ENCODE measurements at places on chromosomes 5 and 9.

- peak; percentile 62 for DNase-seq
Measured at GRCh38 chr5:96582343-96582742, 79.8 kb upstream of the CAST start.

- DNase-seq: peak; percentile 58
Measured at GRCh38 chr5:39513236-39513635, 88.5 kb upstream of the DAB2 start.

GRCh38 chr9:120212853-120213200, 367.1 kb downstream of the CDK5RAP2 start:
- no peak for DNase-seq

DNA sequence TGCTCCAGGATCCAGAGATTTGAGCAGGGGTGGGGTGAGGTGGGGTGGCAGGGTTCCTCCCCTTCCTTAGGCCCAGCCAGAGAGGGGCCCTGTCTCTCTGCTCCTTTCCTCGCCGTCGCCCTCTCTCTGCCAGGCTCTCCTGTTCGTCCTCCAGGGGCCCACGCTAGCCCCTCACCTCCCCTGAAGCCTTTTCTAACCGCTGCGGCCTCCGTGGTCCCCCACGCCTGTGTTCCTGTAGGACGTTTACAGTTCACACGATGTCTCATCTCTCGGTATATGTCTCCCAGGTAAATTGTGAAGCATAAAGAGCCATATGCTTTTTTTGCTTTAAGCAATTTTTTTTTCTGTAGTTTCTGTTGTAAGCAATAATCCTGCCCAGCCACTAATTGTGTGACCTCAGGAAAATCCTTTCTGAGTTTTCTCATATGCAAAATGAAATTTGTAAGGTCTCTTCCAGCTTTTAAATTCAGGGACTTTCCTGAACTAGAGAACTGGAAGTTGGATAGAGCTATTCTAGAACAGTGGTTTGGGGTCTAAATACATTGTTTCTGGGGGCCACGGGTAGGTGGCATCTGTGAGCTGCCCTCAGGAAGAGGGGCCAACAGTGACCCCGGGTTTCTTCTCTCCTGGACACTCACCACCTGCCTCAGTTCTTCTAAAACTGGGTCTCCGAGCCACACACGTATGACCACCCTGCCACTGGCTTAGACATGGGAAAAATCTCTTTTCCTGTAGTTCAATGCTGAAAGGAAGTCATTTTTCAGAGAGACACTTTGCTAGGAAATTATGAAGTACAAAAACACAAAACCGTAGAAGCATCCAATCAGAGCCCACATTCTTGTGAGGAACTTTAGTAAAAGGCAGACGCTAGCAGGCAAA, 50.2 kb upstream of the ZNF366 start:
- DNase-seq: no peak

GRCh38 chr5:178293815-178294214, 61.2 kb upstream of the PHYKPL start:
- DNase-seq: no peak

DNA sequence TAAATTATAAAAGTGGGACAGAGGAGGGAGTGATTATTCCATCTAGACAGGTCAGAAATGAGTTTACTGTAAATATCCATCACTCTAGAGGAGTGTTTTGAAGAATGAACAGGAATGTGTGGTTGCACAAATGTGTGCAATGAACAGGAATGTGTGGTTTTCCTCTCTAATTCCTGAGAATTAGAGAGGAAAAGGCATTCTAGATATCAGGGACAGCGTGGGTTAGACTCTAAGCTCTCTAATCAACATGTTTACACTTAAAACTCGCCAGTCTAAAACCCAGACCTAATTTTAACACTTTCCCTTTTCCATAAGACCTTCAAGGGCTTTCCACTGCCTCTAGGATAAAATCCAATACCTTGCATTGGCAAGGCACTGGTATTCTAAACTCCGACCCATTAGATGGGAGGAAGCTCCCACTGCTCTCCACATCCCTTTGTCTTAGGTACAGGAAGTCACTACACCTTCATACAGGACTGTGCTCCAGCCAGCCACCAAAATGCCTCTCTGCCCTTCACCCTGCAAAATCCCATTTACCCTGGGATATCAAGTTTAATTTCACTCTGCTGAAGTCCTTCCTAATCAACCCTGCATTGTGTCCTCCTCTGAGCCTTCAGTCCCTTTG, 67.9 kb downstream of the NFIB start:
- DNase-seq: peak; percentile 82

DNA sequence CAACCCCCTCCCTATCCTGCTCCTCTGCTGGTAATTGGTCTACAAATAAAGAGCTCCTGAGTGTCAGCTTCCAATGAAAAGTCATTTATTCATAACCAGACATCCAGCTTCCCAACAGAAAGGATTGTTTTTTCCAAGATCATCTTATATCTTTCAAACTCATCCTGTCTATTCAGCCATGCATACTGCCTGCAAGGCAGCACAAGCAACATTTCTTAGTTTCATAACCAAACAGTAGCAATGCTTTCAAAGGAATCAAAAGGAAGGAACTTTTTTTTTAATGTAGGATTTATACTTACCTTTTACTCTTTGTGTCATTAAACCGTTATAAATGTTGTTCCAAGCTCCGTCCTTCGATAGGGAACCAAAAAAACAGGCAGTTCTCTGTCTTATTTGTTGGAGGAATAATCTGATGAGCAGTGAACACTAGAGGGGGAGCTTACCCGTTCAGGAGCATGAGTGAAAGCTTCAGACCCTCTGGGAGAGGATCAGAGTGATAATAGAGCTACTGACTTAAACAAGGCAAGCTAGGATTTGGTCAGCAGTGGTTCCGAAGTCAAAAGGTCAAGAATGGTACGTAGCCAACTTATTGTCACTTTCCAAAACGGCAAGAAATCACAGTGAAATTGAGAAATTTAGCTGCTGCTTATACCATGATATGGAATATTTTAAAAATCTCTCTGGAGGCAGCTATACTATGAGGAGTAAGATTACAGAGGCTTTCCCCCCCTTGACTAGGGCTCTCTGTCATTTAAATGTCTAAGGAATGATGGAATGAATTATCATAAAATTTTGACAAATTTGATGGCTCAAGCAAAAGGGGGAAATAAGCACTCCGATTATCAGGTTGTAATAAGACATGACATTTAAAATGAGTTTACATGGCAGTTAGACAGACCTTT, 892.9 kb downstream of the NR2F1-AS1 start:
- DNase-seq: peak; percentile 58

- DNase-seq: no peak
Measured at GRCh38 chr9:114016629-114017423, 61.3 kb downstream of the AMBP start.

- peak; percentile 87 for DNase-seq
Measured at GRCh38 chr5:43039471-43040286, 440 bp downstream of the ANXA2R start.

GRCh38 chr5:178236679-178237078, 4.1 kb upstream of the PHYKPL start:
- DNase-seq: no peak

- DNase-seq: peak; percentile 60
Measured at GRCh38 chr5:147169399-147169798, 65.4 kb upstream of the STK32A start.

DNA sequence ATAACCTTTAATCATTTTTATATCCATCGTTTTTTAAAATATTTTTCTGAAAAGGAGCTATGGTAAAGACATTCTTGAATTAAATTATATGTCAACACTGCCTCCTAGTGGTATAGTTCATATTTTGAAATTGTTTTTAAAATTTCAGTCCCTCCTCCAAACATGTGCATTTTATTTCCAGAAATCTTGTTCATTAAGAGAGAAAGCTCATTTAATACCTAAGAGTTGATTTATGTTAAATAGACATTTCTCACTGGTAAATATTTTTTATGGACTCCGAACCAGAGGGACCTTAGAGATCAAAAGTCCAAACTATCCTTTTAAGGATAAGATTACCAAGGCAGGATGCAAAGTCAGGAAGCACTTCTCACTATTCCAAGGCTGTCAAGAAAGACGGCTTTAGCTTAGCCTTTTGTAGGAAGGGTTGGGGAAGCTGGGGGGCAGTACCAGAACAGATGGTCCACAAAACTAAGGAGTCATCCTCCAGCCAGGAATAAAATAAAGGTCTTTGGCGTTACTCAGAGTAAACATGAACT, 21.6 kb downstream of the BHMT start:
- peak; percentile 47 for DNase-seq

DNA sequence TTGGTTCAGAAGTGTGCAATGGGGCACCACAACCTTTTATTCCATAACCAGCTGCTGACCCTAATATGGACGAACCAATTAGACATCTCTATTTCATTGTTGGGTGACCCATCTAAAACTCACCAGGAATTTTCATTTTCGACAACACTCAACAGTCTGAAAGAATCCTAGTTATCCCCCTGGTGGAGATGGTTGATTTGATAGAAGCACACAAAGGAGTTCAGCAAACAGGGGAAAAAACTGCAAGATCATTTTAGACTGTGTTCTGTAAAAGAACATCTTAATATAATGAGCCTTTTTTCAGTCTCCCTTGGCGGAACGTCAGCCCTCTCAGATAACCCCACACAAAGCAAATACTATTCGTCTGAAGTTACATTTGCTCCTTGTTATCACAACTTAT, 367.4 kb downstream of the KIAA0825 start:
- no peak for DNase-seq

GRCh38 chr5:107542831-107543231, 127.9 kb downstream of the EFNA5 start:
- no peak for DNase-seq

DNA sequence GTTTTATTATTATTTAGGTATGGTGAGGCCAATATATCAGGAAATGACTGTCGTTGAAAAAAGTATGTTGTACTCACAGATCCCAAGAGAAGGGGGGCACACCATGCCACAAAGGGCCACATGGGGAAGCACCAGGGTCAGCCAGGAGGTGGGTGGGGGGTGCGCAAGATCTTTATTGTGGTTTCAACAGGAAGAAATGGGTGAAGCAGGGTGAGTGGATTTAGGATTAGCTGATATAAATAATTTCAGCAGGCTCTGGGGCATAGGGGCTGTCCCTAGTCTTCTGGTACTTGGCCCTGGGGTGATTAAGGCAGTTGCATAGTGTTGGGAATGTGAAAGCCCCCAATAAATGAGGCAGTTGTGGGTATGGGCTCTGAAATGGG, 8.6 kb downstream of the PDCD1LG2 start:
- no peak for DNase-seq

DNA sequence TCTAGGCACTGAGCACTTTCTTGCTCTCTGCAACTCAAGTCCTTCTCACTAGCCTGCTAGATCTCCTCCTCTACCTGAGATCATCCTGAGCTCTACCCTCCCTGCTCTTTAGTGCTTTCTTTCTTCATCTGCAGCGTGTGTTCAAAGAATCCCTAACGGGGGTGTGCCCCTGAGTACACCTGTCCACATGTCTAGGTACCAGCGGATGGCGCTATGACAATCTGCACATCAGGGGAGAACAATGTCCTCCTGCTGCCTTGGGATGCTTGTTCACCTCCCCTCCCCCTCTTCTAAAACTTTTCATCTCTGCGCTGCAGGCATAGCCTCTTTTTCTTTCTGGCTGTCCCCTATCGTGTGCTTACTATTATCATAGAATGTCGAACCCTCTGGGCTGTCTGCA, 42.7 kb downstream of the PTPN3 start:
- no peak for DNase-seq

- no peak for DNase-seq
Measured at GRCh38 chr9:5593904-5594303, 35.0 kb upstream of the RIC1 start.

DNA sequence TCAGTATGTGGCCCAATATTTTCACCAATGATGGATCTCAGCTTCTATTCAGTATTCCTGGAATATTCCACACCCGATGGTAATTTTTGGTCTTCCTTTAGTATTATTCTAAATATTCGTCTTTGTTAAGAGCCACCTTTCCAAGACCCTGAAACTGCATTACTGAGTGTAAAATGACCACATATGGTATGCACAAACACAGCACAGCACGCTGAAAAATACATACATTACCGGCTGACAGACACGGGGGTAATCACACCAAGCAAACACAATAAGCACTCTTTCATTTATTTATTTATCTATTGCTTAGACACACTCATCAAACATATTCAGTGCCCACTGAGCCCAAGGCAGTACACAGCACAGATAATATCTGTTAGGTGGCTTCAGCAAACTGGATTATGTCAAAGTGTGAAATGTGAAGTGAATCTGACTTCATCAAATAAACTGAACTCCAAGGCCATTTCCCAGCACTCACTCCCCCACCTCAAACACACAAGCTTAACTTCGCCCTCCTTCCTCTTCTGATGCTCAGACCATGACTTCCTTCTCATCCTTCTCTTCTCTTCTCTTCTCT, 1637.8 kb upstream of the C9orf72 start:
- DNase-seq: no peak

- no peak for DNase-seq
Measured at GRCh38 chr5:125205601-125206225, 459.3 kb upstream of the ZNF608 start.

GRCh38 chr9:105515811-105516413, 42.0 kb upstream of the FKTN start:
- DNase-seq: no peak

GRCh38 chr9:36162211-36162738, 6.9 kb upstream of the CCIN start:
- no peak for DNase-seq

DNA sequence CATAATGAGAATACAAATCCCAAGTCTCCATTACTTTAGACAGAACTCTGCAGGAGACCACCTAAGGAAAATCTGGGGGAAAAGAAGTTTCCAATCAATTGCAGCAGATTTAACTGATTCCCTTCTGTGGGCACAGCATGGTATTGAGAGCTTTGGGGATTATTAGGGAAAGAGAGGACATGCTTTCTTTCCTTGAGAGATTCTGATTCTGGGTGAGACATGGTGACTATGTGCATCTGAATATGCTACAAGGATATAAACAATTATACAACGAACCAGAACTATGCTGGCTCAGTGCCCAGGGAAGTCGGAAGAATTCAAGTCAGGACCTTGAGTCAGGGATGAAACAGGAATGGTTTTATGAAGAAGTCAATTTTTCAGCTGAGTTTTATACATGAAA, 183.7 kb downstream of the PDE4D start:
- peak; percentile 88 for DNase-seq

- DNase-seq: no peak
Measured at GRCh38 chr5:133520991-133521706, 91.2 kb downstream of the FSTL4 start.

DNA sequence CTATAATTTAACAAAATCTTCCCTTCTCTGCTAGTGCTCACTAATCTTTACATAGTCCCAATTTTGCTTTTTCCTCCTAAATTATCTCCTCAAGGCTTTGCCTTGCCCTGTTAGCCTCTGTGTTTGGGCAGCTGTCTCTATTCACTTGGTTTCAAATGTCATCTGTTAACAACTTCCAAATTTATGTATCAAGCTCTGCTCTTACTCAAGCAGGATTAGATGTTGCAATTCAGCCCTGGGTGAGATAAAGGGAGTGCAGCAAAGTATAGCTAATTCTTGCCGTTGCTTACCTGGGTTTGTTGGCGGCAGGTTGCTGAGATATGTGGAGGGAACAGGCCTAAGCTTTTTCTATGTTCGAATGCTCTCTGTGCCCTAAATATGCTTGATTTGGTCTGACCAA, 483.8 kb downstream of the DMAC1 start:
- DNase-seq: peak; percentile 37

GRCh38 chr5:122473138-122473843, 161.3 kb downstream of the SNCAIP start:
- no peak for DNase-seq

GRCh38 chr9:136142859-136143214, 24.2 kb upstream of the TMEM250 start:
- no peak for DNase-seq

Measured in fibroblast of skin of right biceps (primary cell).